ENCODE measurements at places on chromosomes 4 and X.

- DNase-seq: no peak
Measured at GRCh38 chr4:130468340-130468739, 1372.4 kb downstream of the C4orf33 start.

GRCh38 chr4:159090255-159090654 is 12.6 kb upstream of the RAPGEF2 start:
- DNase-seq: no peak

- DNase-seq: no peak
Measured at GRCh38 chr4:169005453-169006099, 4.5 kb downstream of the CBR4 start.

- no peak for DNase-seq
Measured at GRCh38 chr4:71240094-71240493, 98.7 kb upstream of the SLC4A4 start.

GRCh38 chr4:4439782-4440181 is 52.9 kb downstream of the NSG1 start:
- no peak for DNase-seq

- no peak for DNase-seq
Measured at GRCh38 chr4:15006416-15007024, 4.2 kb downstream of the CPEB2 start.
